ENCODE measurements at places on chromosomes 6 and 20.

DNA sequence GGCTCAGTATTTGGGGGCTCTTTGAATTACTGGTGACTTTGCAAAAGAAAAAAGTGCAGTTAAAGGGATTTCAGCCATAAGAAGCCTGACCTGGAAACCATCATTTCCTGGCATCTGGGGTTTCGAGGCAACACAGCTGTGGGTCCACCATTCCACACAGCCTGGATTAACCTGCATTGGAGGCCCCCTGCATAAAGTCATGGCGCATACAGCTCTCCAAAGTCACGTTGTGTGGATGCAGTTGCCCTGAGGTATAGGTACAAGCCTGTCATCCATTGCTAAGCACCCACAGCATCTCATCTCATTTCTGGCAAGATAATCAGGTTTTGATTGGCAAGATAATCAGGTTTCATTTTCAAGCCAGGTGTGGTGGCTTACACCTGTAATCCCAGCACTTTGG, 54.5 kb upstream of the TAGAP start:
- no peak for DNase-seq

DNA sequence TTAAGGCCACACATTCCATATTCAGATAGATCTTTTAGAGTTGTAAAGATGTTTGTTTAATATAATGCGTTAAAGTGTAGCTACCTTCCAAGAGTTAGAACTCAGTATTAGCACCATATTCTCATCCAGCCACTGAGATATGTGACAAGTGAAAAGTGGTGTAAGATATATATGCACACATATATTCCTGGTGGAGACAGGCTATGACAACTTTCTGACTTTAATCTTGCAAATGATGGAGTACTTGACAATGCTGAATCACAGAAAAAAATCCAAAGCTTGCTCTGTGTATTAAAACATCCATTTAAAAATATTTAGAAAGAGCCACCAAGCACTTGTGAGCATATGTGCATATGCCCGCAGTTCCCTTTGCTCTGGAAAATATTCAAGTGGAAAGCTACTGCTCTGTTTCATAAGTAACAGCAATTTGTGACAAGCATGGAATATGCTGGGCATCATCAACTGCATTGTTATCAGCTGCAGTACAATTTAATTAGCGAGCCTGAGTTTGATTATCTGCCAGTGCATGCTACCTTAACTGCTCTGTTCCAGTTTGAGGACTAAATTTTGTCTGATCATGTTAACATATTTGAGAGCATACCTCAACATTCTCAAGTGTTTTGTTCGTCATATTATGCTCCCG, 64.8 kb downstream of the VIP start:
- no peak for DNase-seq

GRCh38 chr6:84227044-84227433, 404 bp downstream of the CEP162 start:
- no peak for DNase-seq

GRCh38 chr6:73079611-73079955, 145.7 kb downstream of the KHDC1L start:
- no peak for DNase-seq

DNA sequence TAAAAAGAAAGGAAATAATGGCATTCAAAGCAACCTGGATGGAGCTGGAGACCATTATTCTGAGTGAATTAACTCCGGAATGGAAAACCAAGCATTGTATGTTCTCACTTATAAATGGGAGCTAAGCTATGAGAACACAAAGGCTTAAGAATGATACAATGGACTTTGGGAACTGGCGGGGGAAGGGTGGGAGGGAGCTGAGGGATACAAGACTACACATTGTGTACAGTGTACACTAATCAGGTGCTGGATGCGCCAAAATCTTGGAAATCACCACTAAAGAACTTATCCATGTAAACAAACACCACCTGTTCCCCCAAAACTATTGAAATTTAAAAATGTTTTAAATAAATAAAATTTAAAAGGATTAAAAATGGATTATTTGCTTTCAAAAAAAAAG, 4.1 kb upstream of the HLA-E start:
- no peak for DNase-seq

GRCh38 chr6:108113557-108114519, 39.3 kb upstream of the OSTM1 start:
- peak; percentile 34 for DNase-seq

DNA sequence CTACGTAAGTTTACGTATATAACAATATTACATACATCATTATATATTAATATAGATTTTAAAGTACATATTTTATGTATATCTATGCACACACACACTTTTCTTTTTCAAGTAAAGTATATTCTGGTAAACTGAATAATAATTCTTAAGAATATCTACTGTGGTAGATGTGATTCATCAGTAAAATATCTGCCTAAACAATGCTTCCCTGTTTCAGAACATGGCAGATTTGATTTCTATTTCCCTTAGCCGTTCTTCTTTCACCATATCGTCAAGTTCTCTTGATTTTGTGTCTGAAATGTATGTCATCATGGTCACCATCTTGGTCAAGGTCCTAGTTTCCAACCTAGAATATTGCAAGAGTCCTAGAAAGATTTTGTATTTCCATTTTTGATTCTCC, 195.6 kb downstream of the HDGFL1 start:
- no peak for DNase-seq
